ENCODE measurements at places on chromosomes 11 and 22.

- no peak for DNase-seq
These were observed 143.4 kb downstream of the MAML2 start for GRCh38 chr11:96199563-96200025.

GRCh38 chr11:6566704-6567370 is 36.6 kb downstream of the RRP8 start:
- no peak for DNase-seq

- no peak for DNase-seq
These were observed 47.8 kb downstream of the BARX2 start for GRCh38 chr11:129423426-129423825.

GRCh38 chr11:18791207-18791968 is at the start of gene PTPN5:
Gene PTPN5, minus strand, starts transcription at chr11:18791798. Its CDS starts 19,840 bp downstream, at chr11:18771958.
- no peak for DNase-seq

- peak; percentile 67 for DNase-seq
These were observed 4.3 kb downstream of the SSTR3 start for GRCh38 chr22:37207981-37208380.

DNA sequence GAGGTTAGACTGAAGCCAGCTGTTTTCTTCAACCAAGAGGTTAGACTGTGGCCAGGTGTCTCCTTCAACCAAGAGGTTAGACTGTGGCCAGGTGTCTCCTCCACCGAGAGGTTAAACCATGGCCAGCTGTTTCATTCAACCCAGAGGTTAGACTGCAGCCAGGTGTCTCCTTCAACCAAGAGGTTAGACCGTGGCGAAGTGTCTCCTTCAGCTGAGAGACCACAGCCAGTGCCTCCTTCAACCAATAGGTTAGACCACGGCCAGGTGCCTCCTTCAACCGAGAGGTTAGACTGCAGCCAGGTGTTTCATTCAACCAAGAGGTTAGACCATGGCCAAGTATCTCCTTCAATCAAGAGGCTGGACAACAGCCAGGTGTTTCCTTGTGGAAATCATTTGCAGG is 498.1 kb downstream of the TBC1D22A start:
- no peak for DNase-seq

GRCh38 chr22:45162531-45162930 is 1.2 kb upstream of the NUP50 start:
- DNase-seq: no peak

GRCh38 chr11:33320814-33321330 is 63.7 kb downstream of the HIPK3 start:
- no peak for DNase-seq

DNA sequence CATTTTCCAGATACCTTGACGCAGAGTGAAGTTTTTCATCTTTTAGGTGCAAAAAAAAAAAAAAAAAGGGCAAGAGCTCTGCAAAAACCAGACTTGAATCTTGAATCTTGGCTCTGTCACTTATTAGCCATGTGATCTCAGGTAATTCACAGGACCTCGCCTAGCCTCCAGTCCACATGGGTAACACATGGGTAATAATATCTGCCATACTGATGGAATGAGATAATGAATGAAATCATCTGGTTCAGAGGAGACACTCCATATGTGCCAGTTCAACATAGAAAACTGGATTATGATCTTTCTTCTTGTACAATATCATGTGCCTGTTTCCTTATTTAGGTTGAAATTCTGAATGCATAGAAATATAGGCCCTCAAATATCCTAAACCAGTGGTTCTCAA is 8.6 kb upstream of the AMOTL1 start:
- no peak for DNase-seq

GRCh38 chr22:39306456-39307361 is 12.7 kb downstream of the RPL3 start:
- DNase-seq: peak; percentile 27

DNA sequence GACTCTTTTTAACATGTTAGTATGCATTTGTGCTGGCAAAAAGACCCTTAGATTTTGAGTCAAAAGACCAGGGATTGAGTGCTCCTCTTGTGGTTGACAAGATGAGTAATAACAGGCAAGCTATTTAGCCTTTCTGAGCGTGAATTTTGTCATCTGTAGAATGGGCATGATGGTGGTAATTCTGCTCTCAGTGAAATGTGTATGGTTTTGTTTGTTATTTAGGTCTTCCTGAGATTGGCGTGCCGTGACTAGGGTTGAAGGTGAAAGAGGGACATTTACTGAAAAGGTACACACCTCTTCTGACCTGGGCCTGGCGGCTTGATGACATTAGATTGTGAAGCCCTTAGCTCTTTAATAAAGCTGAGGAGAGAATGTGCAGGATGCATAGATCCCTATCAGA is 8.4 kb upstream of the CEP295 start:
- no peak for DNase-seq

- no peak for DNase-seq
These were observed 838.2 kb downstream of the NTM start for GRCh38 chr11:132208477-132209055.

- no peak for DNase-seq
These were observed 4.3 kb downstream of the INCENP start for GRCh38 chr11:62127941-62128770.

GRCh38 chr22:50209893-50210292 is 9.1 kb downstream of the SELENOO start:
- peak; percentile 60 for DNase-seq

- no peak for DNase-seq
These were observed 96.3 kb upstream of the RAB1B start for GRCh38 chr11:66172146-66172545.

- DNase-seq: no peak
These were observed 25.8 kb downstream of the TPCN2 start for GRCh38 chr11:69074375-69075140.

- no peak for DNase-seq
These were observed 84.8 kb downstream of the RTL6 start for GRCh38 chr22:44413211-44413610.

GRCh38 chr11:104380358-104380757 is 216.4 kb upstream of the PDGFD start:
- no peak for DNase-seq

Measured in CD8-positive, alpha-beta memory T cell (primary cell).